Renal cortex interstitium (tissue), 15 donors: ENCODE measurements at places on chromosomes 6 and 20. TPM values are rescaled to one million over a fixed set of nuclear protein-coding genes. Genes with fewer than 3 reads are reported as not detected.

DNA sequence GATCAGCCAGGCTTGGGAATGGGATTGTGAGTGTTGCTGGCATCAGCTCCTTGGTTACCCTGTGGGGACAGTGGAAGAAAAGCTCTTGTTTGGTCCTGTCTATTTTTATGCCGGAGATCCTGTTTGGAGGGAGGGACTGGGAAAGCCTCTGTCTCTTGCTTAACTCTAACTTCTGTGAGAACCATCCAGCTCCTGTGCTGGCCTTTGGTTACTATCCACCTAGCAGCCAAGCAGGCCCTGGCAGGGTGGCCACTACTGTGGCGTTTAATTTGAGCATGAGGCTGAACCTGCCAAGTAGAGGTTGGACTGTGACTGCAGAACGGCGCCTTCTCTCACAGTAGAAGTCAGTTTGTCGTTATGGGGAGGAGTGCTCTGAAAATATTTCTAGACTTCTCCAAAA lies 193.3 kb downstream of the UTRN start:
- no peak for DNase-seq

- peak; percentile 26 for DNase-seq
These were observed 25.8 kb downstream of the HLA-C start for GRCh38 chr6:31246051-31246521.

- no peak for DNase-seq
These were observed 32.3 kb upstream of the DUSP22 start for GRCh38 chr6:259901-260508.

- DNase-seq = no peak
These were observed 17.3 kb upstream of the WFDC2 start for GRCh38 chr20:45452238-45452637.

- no peak for DNase-seq
These were observed 577 bp downstream of the LSM14B start for GRCh38 chr20:62122654-62123449.

DNA sequence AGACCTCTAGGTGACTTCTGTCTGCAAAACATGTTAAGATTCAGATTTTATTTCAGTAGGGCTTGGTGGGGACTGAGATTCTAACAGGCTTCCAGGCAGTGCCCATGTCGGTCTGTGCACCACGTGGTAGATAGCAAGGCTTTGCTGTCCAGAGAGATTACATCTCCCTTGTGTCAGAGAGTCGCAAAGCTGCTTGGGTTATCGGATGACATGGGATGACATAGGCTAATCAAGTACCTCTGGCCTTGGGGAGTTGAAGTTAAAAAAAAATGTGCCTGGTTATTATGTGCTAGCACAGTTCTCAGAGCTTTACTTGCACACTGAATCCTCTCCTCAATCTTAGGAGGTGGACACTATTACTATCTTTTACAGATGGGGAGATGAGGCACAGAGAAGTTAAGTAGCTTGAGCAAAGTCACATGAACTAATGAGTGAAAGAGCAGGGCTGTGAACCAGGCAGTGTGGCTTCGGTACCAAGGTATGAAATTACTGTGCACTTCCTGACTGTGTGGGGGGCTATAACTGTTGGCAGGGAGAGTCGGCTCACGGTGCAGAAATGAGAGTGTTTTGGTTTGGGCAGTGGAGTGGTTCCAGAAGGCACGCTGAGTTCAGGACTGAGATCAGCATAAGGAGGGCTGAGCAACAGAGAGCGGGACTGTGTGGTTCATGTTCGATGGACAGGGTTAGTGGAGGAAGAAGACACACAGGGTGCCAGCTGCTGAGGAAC lies 41.1 kb downstream of the FARS2 start:
- no peak for DNase-seq

DNA sequence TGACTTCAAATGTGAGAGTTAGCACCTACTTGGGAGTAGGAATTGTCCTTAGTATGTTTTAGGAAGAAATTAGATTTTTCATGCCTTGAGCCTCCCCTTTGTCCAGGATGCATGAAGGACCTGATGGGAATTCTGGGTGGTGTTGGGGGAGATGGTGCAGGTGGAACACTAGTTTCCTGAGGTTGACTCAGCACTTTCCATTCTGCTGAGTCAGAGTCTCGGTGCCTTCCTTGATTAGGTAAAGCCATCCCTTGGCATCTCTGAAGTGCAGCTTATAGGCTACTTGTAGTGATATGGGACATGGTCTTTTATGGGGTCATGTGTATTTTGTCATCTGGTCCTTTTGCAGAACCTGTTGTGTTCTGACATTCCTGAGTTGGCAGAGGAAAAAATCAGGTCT lies 105.3 kb downstream of the PHACTR3 start:
- DNase-seq = no peak

- no peak for DNase-seq
These were observed 22.2 kb downstream of the PDE10A start for GRCh38 chr6:165640806-165641205.

GRCh38 chr20:5642155-5642981 lies 107.8 kb upstream of the SHLD1 start:
- DNase-seq = no peak

GRCh38 chr6:99016355-99016754 lies 68.6 kb upstream of the FBXL4 start:
- no peak for DNase-seq

- no peak for DNase-seq
These were observed 48.2 kb downstream of the DCBLD1 start for GRCh38 chr6:117530467-117531242.

- no peak for DNase-seq
These were observed 32.0 kb upstream of the CST7 start for GRCh38 chr20:24917056-24917455.

GRCh38 chr6:167345960-167346359 lies 21.1 kb downstream of the TTLL2 start:
- DNase-seq = no peak

GRCh38 chr6:159980474-159980873 lies 11.6 kb downstream of the IGF2R start:
- DNase-seq = no peak

- peak; percentile 50 for DNase-seq
These were observed at the start of gene PRRC2A for GRCh38 chr6:31620586-31621319. Gene PRRC2A, plus strand, starts transcription at chr6:31620715. Its CDS starts 2,075 bp downstream, at chr6:31622790.

GRCh38 chr6:6900569-6901204 lies 207.1 kb upstream of the RREB1 start:
- no peak for DNase-seq

DNA sequence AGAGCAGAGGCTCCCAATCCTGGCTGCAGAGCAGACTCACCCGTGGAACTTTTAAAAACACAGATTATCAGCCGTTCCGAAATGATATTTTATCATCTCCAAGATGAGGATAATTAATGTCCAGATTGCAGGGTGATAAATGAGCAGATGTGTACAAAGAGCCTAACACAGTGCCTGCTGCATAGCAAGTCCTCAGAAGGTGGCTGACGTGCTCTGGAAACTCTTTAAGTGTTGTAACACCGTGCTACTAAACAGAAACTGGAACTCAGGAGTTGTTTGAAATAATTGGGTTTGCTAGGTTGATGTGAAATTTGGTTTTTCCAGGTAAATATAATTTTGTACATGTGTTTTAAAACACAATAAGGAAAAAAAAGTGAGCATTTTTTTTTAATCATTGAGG lies 118.0 kb downstream of the ARMC2 start:
- DNase-seq = no peak

GRCh38 chr6:100509101-100509500 lies 44.4 kb upstream of the SIM1 start:
- no peak for DNase-seq

- DNase-seq = no peak
These were observed 182.2 kb upstream of the STXBP5 start for GRCh38 chr6:147022041-147022440.

GRCh38 chr6:158370805-158371204 lies 58.5 kb downstream of the TULP4 start:
- no peak for DNase-seq

GRCh38 chr6:84062519-84063154 lies 29.1 kb downstream of the MRAP2 start:
- DNase-seq = no peak

DNA sequence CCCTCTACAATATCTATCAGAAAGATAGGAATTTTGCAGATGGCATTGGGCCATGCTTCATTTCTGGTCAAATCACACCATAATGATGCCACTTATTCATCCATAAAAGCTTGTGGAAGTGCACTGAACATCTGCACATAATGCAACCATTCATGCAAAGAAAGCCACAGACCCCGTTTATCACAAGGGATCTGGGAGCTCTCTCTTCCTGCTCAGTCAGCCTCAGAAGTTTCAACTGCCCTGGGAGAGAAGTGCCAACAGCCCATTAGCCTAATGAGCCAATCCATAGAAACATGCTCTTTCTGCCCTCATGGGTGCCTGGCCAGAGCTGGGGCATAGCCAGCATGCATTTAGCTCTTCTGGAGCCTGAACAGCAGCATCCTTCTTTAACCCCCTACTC lies 85.8 kb downstream of the SLC35F1 start:
- no peak for DNase-seq

GRCh38 chr6:167576828-167577503 lies 249.7 kb upstream of the AFDN start:
- DNase-seq = no peak

DNA sequence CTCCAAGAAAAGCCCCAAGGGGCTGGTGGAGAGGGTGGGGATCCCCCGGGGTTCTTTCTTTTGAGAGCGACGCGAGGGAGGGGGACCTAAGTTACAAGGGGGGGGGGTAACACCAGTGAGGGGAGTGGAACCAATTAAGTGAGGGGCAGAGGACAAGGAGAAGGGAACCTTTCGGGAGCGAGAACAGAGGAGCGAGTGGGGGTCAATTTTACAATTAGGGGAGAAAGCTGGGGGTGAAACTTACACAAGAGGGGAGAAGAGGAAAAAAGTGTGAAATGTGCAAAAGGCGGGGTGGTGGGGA lies 548 bp downstream of the SALL4 start:
- DNase-seq = no peak

DNA sequence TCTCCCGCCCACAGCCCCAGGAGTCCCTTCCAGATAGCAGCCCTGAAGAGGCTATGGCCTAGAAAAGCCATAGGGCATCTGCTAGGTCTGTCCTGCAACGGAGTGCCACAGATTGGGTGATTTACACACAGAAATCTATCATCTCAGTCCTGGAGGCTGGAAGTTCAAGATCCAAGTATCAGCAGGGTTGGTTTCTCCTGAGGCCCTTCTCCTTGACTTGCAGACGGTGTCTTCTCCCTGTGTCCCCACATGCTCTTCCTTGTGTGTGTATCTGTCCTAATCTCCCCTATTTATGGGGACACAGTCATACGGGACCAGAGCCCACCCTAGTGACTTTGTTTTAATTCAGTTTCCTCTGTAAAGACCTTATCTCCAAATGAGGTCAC lies 15.3 kb downstream of the FOXF2 start:
- DNase-seq = no peak

DNA sequence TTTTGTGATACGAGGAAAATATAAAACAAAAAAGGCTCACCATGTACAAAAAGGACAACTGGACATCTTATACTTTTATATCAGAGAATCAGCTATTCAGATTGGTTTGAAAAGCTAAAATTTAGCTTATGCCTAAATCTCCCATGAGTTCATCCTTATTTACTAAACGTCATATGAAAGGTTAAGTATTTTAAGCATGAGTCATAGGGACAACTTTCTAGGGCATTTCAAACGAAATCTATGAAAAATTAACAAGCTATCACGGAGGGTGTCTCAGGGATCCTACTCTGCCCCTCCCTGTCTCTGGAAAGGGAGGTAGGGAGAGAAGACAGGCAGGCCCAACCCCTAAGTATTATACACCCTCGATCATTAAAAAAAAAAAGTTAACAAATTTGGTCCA lies 124.1 kb upstream of the LOC128125822 start:
- DNase-seq = no peak

DNA sequence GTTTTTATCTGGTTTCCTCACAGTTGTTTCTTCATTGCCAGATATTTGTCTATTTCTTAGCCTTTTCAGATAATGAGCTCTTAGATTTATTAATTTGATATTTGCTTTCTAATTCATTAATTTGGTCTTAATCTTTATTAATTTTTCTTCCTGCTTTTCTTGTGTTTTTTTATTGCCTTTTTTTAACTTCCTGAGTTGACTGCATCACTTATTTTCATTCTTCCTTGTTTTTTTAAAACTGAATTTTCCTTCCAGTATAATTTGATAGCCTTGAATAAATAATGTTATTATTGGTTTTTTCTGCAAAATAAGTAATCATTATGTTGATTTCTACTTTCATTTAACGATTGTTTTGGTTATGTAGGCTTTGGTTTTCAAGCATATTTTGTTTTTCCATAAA lies 91.5 kb downstream of the RNF144B start:
- no peak for DNase-seq

DNA sequence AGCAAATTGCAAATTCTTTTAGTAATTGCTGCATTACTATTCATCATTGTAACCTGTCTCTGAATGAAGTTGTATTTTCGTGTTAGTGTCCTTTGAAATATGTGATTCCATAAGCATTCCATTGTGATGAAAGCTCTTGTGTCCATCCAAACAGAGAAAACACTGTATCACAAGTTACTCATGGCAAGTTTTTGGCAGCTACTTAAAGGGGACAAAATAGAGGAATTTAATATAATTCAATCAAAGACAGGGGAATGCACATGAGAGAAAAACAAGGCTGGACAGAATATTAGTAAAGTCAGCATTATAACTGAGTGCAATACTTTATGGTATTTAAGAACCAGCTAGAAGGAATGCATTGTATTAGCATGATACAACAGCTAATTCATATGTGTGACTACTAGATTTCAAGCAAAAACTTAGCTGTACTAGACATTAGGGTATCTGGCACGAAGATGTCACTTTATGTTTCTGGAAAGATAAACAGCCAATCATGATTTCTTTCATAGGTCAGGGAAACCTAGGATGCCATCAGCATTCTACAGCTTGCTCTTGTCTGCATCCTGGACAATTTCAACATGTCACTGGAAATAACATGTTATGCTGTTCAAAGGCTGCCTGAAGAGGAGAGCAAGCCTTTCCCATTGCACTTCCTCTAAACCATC lies 270.6 kb upstream of the MARCKS start:
- DNase-seq = no peak

- no peak for DNase-seq
These were observed 129.7 kb upstream of the PHACTR1 start for GRCh38 chr6:12586721-12587480.

GRCh38 chr6:1475174-1475573 lies 85.8 kb downstream of the FOXF2 start:
- DNase-seq = no peak

- DNase-seq = no peak
These were observed 243.7 kb downstream of the MYLK4 start for GRCh38 chr6:2507016-2507415.

GRCh38 chr6:157558487-157559200 lies 177.7 kb downstream of the ZDHHC14 start:
- DNase-seq = no peak

GRCh38 chr6:168609026-168609685 lies 168.2 kb downstream of the SMOC2 start:
- no peak for DNase-seq

Gene PHACTR1
- 15.0 TPM for polyA plus RNA-seq

Gene CD24
- 902 TPM for polyA plus RNA-seq

Gene FOXS1
- 8.9 TPM for polyA plus RNA-seq

Gene DNAH8
- 0.90 TPM for polyA plus RNA-seq

Gene PSORS1C2
- polyA plus RNA-seq = 0.17 TPM

Gene PKIB
- polyA plus RNA-seq = 2.3 TPM

Gene TAAR6
- not detected for polyA plus RNA-seq

Gene HINT3
- polyA plus RNA-seq = 32.4 TPM

Gene VIP
- 0.84 TPM for polyA plus RNA-seq

Gene GDAP1L1
- 0.12 TPM for polyA plus RNA-seq

Gene LHFPL5
- polyA plus RNA-seq = 0.12 TPM

Gene SYCP2L
- polyA plus RNA-seq = 3.4 TPM

Gene PRR18
- 0.27 TPM for polyA plus RNA-seq

Gene LY6G6F
- 1.2 TPM for polyA plus RNA-seq
